Right cardiac atrium (tissue), 5 donors: ENCODE measurements at places on chromosomes 1 and 21. TPM values are rescaled to one million over a fixed set of nuclear protein-coding genes. Genes with fewer than 3 reads are reported as not detected.
A peak's percentile ranks its signal among the peaks of the same experiment; 100 is the strongest.

GRCh38 chr1:239457491-239458143 is 71.2 kb downstream of the CHRM3 start:
- DNase-seq: no peak

The GJA9 gene
- total RNA-seq: not detected

- DNase-seq: no peak
These were observed 59.5 kb downstream of the ATP2B4 start for GRCh38 chr1:203686091-203686632.

The TIE1 gene
- 49.4 TPM for total RNA-seq

GRCh38 chr1:160090760-160091159 is 7.7 kb downstream of the IGSF8 start:
- no peak for DNase-seq

DNA sequence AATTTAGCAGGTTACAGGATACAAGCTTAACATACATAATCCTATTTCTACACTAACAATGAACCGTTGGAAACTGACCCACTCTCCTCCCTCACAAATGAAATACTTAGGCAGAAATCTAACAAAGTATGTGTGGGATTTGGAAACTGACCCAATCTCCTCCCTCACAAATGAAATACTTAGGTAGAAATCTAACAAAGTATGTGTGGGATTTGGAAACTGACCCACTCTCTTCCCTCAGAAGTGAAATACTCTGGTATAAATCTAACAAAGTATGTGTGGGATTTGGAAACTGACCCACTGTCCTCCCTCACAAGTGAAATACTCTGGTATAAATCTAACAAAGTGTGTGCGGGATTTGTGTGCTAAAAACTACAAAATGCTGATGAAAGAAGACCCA is 60.3 kb downstream of the TRAF5 start:
- no peak for DNase-seq

- no peak for DNase-seq
These were observed 38.5 kb downstream of the PYHIN1 start for GRCh38 chr1:158969855-158970254.

GRCh38 chr21:15243406-15243805 is 178.6 kb upstream of the NRIP1 start:
- DNase-seq: no peak

GRCh38 chr1:24666794-24667193 is 23.7 kb downstream of the SRRM1 start:
- no peak for DNase-seq

The KLF17 gene
- not detected for total RNA-seq

GRCh38 chr1:54421101-54421504 is 14.9 kb upstream of the SSBP3 start:
- DNase-seq: no peak

DNA sequence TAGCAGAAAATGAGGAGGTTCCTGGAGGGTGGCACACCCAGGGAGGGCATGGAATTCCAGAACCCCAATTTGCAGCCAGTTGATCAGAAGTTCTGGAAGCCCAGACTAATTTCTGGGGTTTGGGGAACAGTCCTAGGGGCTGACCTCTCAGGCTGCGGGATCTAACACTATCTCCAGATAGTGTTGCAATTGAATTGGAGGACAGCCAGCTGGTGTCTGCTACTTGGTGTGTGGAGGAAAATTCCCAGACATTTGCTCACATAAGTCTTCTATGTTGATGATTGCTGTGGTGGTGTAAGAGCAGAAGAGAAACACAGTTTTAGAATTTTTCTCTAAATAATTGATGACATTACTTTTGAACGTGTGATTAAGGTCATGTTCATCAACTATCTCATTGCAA is 154.3 kb upstream of the RNPC3 start:
- no peak for DNase-seq

DNA sequence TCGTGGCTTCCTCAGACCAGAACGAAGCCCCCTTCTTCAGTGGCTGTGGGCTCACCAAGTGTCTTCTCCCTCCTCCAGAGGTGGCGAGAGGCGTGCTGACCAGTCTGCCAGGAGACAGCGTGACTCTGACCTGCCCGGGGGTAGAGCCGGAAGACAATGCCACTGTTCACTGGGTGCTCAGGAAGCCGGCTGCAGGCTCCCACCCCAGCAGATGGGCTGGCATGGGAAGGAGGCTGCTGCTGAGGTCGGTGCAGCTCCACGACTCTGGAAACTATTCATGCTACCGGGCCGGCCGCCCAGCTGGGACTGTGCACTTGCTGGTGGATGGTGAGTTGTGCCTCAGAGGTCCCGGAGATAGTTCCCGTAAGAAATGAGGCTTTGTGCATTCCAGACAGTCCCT is 24.0 kb downstream of the IL6R start:
- DNase-seq: no peak

The DIRAS3 gene
- 8.7 TPM for total RNA-seq

DNA sequence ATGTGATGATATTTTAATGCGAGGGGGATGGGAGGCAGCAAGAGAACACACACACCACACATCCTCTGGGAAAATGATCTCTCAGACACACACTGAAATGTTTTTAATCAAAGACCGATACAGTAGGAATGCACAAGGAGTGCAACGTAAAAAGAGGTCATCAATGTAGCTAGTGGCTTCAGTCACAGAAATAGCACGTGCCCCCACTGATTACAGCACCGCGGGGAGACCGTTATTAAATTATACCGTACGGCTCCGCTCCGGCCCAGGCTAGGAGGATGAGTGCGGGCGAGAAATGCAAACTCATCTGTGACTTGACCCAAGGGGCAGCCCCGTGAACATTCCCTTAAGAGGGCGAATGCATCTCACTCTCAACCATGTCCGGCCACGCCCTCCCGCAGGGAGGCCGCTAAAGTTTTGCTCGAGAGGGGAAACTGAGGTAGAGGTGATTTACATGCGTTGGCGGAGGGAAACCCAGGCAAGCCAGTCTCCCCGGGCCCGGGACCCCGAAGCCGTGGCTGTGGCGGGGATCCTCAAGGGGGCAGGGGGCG is 552 bp downstream of the UBR4 start:
- peak; percentile 39 for DNase-seq

The MROH9 gene
- not detected for total RNA-seq

The LRRIQ3 gene
- total RNA-seq: 0.91 TPM

- DNase-seq: no peak
These were observed 11.5 kb downstream of the ATP1A4 start for GRCh38 chr1:160162931-160163330.

- DNase-seq: no peak
These were observed 19.2 kb upstream of the PIGK start for GRCh38 chr1:77238462-77238861.

The NTMT2 gene
- total RNA-seq: 7.4 TPM

DNA sequence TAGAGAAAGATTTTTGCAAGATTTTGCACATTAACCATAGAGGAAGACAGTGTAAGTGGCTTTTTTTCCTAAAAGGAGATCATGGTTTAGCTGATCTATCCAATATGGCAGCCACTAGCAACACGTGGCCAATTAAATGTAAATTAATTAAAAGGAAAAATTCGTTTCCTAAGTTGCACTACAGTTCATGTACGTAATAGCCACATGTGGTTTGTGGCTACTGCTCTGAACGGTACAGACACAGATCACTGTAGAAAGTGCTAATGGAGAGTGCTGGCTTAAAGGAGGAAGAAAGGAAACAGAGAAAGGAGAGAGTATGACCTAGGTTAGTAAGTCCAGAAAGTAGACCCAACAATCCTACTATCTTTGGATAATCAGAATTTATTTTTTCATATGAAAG is 170.8 kb downstream of the SIPA1L2 start:
- no peak for DNase-seq

DNA sequence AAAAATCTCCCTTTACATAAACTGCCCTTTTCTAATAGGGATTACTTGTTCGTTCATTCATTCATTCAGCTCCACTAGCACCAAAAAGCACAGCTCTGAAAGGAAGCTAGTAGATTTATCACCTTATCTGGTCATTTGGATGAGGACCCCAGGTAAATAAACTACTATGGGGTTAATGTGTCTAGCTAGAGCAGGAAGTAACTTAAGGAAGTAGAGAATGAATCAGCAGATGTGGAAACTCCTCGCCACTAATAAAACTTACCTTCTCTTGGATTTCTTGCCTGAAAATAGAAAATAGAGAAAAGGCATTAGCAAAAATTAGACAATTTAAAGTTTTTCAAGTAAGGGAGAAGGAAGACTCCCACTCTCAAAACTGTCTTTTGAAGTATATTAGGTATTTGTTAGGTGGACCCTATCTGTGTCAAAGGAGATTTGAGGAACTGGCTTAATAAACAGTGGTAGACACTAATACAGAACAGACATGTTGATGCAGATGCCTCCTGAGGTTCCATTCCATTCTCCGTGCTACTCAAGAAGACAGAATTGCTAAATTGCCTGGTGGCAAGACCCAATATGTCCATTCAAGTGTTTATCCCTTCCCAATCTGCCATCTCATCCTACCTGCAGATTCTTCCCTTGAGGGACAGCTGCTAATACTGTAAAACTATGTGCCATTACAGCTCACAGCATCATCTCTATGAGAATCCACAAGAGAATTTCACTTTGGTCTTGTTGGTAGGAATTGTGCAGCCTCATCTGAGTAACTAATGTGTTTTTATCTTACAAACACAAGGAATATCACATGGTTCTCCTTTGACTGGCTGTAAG is 14.9 kb downstream of the SELL start:
- DNase-seq: no peak

DNA sequence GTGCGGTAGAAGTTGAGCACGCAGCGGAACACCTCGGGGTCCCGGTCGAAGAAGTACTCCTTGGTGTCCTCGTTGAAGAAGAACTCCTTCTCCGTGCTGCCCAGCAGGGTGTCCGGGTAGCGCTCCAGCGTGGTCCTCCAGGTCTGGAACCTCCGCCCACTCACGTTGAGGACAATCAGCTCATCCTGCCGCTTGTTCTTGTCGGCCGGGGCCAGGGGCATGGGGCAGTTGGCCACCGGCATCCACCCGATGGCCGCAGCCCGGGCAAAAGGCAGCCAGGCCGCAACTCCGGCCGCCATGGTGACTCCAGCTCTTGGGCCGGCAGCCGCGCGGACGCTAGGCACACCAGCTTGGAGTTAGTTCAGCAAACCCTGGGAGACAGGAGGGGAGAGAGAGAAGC is 7.0 kb downstream of the KCND3 start:
- DNase-seq: no peak

The NUDT17 gene
- total RNA-seq: 4.1 TPM

GRCh38 chr1:109977225-109977624 is 7.3 kb upstream of the AHCYL1 start:
- peak; percentile 69 for DNase-seq

The ICOSLG gene
- 2.6 TPM for total RNA-seq

DNA sequence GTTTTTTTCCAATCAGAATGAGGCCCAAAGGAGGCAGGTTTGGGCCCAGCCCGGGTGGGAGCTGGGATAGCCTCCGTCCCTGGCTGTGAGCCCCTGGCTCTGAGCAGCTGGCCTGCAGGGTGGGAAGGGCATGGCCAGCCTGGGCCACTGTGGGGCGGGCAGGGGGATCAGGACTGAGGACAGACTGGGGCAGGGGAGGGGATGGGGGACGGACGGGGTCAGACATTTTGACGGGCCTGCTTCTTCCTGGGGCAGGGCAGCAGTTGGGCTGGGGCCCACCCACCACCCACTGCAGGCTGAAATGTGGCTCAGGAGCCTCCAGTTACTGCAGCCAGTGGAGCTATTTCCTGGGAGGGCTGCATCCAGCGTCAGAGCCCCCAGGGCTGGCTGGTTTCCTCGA is 2.5 kb upstream of the SLC6A9 start:
- no peak for DNase-seq

The TLR5 gene
- total RNA-seq: 6.4 TPM

DNA sequence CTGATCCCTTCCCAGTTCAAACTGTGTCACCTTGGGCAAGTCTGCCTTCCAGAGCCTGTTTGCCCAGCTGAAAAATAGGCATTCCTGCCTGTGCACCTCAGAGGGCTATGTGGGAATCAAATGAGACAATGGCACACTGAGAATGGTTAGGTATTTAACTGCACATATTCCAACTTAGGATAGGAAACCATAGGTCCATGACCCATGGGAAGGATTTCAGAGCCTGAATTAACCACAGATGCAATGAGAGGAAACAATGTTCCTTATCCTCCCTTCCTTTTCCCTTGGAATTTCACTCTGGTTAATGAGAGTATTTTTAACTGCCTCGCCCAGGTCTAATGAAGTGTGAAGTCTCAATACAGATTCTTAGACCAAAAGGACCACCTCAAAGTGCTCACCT is 12.7 kb downstream of the PAFAH2 start:
- no peak for DNase-seq

DNA sequence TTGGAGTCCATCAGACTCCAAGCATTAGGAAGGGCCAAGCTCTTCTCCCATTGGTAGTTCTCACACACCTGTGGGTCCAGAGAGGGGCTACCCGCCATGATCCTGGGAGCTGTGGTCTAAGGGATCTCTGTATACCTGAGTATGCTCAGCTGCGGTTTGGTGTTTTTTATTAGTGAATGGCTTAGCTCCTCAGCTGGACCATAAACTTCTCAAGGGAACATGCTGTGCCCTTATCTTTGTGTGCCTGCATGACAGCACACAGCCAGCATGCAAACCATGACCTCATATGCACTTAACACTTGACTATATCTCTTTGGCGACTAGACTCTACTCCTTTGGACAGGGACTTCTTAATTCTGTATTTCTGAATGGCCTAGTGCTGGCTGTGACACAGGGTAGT is 94.5 kb downstream of the CD58 start:
- DNase-seq: no peak

DNA sequence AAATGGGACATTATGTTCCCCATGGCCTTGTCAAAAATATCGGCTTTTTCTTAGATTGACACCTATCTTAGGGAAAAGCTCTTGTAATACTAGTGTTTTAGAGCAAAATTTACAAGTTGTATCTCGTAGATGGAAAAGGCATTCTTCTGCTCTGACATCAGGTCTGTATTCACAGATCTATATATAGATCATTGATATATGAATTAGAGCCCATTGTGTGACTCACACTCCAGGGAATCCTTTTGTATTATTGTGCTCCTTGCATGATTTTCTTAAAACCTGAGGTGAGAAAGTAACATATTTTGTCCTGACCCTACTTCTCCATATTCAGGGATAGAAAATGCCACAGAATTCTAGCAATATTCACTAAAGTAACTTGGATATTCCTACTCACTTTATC is 1160.8 kb upstream of the B3GALT2 start:
- DNase-seq: no peak

DNA sequence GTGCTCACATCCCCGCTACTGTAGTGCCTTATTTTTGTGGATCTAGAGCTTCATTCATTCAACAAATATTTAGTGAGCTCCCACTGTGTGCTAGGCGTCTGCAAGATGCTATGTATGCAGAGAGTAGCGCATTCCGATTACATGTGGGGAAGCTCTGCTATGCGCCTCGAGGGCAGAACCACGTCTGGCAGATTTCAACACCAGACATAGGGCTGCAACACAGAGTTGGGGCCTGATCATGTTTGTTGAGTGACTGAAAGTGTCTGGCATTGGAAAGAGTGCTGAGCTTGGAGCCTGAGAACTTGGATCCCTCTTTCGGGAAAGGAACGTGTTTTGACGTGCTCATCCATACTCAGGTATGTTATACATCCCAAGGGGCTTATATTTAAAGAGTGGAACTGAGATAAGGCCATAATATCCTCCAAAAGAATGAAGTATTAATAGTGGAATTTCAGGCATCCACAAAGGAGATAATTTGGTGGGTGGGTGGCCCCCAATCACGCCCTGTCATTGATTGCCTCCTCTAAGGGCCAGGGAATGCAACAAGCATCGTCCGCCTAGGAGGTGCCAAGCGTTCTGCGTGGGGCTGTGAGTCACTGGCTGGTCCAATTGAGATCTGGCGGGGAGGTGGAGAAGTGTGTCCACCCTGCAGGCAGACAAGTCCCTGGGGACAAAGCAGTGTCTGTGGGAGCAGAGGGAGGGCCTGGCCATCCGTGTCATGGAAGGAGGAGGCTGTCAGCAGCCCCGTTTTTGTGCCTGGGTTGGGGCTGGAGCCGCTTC is 62.8 kb upstream of the ZBTB40 start:
- DNase-seq: no peak

- no peak for DNase-seq
These were observed 223.6 kb upstream of the RAB4A start for GRCh38 chr1:229047161-229047839.

The FAM131C gene
- total RNA-seq: 6.1 TPM
